ENCODE measurements at places on chromosomes 2 and 18.

DNA sequence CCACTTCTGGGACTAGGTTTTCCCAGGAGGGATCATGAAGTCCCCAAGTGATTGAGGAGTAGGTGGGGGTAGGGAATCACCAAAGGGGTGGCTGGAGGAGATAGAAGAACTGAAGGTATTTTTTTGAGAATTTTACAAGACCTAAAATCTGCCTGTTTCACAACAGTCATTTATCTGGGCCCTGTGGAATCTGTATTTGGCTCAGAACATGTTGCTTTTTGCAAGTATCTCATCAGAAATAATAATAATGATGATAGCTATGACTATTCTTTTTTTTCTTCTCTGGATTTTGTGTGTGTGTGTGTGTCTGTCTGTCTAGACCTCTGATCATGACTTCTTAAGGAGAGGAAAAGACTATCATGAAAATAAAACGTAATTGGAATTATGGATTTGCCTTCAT is 13.9 kb downstream of the STON1 start:
- DNase-seq: no peak

DNA sequence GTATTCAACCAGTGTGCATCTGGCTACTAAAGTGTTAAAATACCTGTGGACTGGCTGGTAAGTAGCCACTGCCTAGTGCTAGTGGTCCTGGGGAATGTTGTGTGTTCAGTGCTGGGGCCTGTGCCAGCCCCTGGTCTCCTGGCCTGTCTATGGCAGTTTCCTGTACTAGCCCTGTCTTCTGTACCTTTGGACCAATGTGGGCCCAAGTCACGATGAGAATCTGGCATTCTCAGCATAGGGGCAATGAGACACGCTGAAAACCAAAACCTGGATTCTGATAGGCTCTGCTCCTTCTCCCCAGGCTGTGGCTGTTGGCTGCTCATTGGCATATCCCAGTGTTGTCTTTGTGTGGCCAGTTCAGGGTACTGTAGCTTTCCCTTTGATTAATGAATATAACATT is 170.4 kb downstream of the PTPRM start:
- DNase-seq: no peak

DNA sequence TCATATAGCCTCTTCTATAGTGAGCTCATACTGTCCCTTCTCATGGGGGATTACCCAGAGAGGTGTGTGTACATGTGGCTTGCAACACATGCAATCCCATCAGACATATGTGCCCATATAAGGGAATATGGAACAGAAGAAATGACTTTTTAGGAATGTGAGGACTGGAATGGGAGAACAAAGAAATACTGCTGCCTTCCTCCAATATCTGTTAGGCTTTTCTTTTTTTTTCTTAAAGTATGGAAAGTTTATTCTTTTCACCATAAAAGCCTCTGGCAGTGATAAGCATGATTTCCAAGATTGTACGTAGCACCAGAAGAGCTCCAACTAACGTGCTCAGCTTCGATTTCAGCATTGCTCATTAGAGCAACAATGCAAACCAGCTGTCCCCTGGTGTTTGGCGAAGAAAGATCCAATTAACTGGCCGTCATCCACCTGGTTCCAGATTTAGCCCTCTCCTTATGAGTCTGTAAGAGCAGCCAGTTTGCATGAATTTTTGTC is 113.6 kb downstream of the ADCYAP1 start:
- no peak for DNase-seq

DNA sequence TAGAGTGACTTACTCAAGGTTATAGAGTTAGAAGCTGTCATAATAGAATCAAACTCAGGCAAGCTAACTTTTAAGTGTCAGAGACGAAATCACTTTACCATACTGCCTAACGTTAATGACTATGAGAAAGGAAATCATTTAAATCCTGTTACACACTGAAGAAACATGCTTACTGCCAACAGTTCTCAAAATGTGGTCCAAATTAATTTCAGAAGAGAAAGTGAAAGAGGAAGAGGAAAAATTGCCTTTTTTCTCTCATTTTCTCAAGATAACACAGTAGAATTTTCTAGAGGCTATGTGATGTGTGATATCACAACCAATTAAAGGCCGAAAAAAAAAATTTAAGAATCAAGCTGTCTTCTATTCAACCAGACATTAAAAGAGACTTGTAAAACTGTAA is 1362.7 kb upstream of the CHAC2 start:
- DNase-seq: no peak

DNA sequence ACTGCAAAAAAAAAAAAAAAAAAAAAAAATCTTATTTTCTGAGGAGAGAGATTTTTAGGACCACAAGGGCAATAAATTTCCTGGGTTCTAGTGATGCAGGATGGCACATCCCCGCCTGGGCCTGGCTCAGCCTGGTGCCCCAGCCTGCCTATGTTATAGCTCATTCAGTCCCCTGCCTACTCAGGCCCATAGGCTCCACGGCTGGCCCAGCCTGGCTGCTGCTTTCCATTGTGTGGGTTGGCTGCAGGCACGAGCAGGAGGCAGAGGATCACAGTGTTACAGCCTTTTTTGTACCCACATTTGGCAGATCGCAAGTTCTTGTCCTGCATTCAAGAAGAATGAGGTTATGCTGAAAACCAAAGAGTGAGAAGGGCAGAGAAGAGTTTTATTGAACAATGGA is 2.8 kb upstream of the SULT6B1 start:
- DNase-seq: no peak

GRCh38 chr2:16978301-16978700 is 312.7 kb upstream of the CYRIA start:
- DNase-seq: no peak

GRCh38 chr2:206700156-206700555 is 18.0 kb downstream of the DYTN start:
- DNase-seq: no peak

DNA sequence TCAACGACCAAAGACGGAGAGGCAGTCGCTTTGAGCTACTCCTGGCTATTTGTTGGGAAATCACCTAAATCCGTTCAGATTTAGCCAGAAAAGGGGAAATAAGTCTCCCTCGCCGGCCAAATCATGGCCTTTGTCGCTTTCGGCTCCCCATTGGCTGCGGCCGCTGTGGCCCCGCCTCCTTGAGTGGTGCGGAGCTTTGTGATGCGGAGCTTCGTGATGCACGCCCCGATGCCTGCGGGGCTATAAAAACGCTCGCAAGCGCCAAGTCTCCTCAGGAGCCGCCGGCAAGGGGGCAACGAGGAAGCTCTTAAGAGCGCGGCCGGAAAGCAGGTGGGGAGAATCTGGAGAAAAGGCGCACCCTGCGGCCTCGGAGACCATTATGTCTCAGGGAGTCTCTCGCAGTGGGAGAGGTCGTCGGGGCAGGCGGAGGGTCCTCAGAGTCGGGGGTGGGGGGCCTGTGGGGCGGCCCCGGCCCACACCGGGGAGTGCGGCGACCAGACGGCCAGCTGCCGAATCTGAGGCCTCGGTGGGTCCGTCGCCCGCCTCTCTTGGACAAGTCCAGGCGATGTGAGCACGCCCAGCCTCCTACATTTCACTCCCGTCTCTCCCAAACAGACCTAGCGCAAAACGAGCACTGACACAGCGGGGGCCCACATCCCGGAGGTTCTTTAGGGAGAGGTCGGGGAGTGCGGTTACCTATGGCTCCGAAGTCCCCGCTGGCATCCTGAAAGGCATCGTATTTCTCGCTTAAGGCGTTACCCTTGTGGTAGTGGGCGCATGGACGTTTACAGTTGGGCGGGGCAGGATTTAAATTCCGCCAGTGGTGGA is at the start of gene CABYR:
Gene CABYR (plus strand): TSS at position 274 of the 828 bp plus-strand sequence. CDS start 4,053 bp downstream, outside the sequence.
- peak; percentile 83 for DNase-seq

GRCh38 chr2:37098416-37099118 is 14.2 kb downstream of the GPATCH11 start:
- DNase-seq: no peak

- DNase-seq: no peak
Observed at GRCh38 chr2:237296756-237297155, 117.2 kb downstream of the COL6A3 start.

- peak; percentile 87 for DNase-seq
Observed at GRCh38 chr2:28583899-28584553, 88.2 kb downstream of the PLB1 start.

GRCh38 chr2:223889229-223889628 is 51.8 kb upstream of the AP1S3 start:
- no peak for DNase-seq

- no peak for DNase-seq
Observed at GRCh38 chr2:1940679-1941078, 196.4 kb upstream of the PXDN start.

DNA sequence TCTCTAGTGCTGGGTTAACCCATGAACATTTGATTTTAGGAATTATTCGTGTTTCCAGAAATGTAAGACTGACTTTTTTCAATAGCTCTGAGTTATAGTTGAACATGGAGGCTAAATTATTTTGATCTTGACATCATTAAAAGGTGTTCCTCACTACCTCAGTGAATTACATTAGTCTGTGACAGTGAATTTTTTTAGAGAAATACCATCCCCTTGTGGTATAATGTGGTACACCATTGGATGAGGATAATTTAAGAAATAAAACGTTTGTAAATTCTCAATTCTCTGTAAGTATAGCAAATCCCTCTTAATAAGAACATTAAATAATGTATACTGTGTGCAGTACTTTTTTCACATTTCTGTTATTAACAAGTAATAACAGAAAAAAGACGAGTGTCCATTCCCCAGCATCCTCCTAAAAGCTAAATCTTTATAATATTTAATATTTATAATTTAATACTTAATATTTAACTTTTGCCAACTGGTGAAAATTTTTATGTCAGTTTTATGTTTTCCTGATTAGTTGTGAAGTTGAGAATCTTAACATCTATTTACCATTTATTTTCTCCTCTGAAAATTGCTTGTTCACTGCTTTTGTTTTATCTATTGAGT is 70.3 kb upstream of the CWC22 start:
- DNase-seq: no peak

- DNase-seq: no peak
Observed at GRCh38 chr2:196635156-196635555, 4.4 kb upstream of the CCDC150 start.

- DNase-seq: no peak
Observed at GRCh38 chr2:74871414-74871813, 37.5 kb downstream of the HK2 start.

DNA sequence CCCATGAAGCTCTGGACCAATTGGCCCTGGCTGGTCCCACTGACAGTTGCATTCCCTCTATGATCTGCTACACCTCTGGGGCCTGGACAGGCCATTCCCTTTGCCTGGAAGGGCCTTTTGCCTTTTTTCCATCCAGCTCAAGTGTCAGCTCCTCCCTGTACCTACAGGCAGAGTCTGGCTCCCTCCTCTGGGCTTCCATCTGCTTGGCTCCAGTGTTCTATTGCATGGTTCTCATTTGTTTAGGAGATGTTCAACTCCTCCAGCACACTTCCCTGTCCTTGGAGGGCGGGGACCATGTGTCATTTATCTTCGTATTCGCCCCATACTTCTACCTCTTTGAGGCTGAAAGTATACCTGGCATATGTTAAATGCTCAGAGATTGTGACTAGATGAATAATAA is 61.1 kb downstream of the PRKCE start:
- DNase-seq: peak; percentile 44

DNA sequence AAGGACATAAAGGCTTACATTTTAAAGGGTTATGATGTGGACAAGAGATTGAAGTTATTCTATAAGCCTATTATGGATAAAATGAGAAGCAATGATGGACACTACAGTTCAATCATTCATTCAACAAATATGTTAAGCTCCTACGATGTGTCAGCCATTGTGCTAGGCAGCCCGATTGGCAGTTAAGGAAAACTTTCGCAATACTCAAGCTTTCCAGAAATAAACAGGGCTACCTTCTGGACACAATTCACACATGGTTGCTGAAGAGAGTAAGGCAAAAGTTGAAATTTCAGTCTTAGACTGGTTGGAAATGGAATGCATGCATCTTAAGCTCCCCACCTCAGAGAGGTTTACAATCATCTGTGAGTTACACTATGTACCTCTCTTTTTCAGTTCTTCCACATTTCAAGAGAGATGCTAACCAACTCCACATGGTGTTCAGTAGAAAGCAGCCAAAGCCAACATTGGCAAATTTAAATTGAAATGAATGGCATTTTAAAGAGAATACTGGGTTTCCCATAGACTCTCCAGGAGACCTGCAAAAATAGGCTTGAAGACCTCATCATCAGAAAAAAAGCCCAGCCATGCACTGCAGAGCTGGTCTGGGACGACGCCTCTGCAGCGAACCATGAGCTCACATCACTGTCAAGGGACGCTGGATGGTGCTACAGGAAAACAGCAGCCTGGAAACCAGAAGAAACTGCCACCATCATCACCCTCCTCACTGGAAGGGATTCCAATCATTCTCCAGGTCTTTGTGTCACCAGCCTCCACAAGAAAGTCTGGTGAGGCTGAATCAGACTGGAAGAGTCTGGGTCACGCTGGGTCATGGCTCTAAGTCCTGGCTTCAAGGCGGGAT is 276.3 kb downstream of the AFF3 start:
- no peak for DNase-seq

DNA sequence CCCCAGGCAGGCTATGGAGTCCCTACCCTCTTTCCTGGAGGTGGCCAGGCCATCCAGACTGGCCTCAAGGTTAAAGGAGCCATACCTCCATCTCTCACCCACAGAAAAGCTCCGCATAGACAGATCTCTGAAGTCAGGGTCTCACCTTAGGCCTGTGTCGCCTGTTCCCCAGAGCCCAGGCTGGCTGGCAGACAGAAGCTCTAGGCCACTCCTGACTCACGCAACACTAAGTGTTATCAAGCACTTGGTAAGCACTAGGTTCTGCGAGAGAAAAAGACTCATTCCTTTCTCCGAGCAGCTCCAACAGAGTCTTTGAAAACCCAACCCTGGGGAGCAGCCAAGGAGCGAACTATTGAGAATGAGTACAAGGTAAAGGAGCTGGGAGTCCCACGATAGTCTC is 6.1 kb downstream of the SMAD7 start:
- no peak for DNase-seq

DNA sequence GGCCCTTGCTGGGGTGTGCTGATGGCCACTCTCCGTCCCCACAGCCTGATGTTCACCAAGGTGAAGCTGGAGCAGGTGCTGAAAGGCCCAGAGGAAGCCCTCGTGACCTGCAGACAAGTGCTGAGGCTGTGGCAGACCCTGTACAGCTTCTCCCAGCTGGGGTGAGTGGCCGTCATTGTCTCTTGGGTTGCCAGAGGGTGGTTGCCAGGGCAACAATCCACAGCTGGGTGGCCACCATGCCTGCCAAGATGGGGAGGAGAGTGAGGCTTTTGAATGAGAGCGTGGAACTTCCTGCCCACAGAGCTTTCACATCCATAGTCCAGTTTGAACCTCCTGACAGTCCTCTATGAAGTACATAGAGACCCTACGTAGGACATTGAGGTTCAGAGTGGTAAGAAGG is 108.8 kb downstream of the STPG4 start:
- no peak for DNase-seq

DNA sequence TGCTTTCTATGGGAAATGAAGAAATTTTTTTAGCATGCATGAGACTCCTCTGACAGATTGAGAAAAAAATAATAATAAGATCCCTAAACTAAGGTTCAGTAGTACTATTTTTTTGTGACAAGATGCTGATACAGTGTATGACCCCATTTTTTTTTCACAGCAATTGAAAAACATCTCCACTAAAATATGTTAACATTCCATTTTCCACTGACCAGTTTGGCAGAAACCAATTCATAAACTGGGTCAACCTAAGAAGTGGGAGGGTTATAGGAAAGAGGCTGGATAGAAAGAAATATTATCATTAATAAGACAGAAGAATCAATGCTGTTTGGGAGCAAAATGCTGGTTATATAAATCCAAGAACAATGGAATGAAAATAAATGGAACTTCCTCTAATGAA is 182.7 kb downstream of the ANTXR1 start:
- no peak for DNase-seq
